ENCODE measurements at places on chromosomes 16 and 17.
A peak's percentile ranks its signal among the peaks of the same experiment; 100 is the strongest.

- no peak for DNase-seq
Measured at GRCh38 chr17:33015716-33016346, 24.2 kb downstream of the SPACA3 start.

DNA sequence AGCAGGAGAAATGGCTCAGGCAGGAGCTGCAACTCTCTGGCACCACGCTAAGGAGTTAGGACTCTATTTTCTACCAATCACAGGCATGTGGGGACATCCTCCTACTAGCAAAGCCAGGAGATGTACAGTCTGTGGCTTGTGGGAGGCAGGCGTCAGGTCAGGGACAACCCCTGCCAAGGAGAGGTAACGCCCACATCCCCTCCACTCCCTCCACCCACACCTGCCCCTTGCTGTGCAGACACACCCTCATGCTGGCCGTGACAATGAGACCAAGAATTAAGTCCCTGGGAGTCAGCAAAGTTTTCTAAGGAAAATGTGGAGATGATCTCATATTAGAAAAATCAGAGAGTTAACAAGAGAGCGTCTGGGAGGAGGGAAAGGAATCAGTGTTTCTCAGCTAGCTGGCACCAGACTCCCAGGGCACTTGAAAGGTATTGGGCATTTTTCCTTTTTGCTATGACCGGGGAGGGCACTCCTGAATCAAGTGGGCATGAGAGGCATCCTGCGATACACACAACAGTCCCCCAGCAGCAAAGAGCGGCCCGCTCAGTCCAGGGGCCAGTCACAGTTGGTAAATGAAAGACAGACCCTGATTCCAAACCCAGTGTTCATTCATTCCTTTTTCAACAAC lies 87.3 kb upstream of the RPL38 start:
- no peak for DNase-seq

- no peak for DNase-seq
Measured at GRCh38 chr17:60388742-60389141, 3.2 kb downstream of the USP32 start.

DNA sequence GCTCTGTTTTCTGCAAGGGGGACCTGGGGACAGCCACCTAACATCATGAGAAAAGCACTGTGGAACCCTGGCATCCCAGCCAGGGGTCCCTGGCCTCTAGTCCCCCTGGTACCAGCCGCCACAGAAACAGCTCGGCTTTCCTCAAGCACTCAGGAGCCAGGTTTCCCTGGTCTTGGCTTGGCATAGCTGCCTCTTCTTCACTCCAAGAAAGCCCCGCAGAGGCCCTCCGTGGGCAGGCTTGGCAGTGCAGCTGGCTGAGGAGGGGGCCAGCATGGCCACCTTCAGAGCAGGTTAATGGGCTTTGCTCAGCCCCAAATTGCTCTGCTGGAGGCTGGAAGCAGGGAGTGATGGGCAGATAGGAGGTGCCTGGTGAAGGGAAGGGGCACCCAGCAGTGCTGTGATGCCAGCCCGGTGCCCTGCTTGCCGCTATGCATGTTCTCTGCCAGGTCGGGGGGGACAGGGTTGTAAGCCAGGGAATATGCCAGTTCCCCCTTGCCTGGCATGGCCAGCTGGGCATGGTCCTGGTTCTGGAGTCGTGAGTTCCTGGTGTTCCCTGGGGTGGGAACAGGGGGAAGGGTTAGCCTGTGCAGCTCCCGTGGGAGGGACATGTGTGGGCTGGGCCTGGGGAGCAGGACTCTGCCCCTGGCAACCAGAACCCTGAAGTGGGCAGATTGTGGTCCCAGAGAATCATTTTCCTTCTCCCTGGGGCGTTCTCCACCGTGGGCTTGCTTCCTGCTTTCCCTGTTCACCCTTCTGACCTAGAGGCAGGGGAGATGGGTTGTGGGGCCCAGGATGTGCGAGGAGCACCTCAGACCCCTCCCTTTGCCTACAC lies 3.2 kb downstream of the ANKRD13B start:
- peak; percentile 15 for DNase-seq

GRCh38 chr16:55915096-55915827 lies 40.1 kb upstream of the CES5A start:
- no peak for DNase-seq

- no peak for DNase-seq
Measured at GRCh38 chr16:8867932-8868415, 832 bp downstream of the CARHSP1 start.

GRCh38 chr17:44219616-44220212 lies at the start of gene UBTF:
Gene UBTF (minus strand): TSS chr17:44219675. CDS start chr17:44218229, 1,446 bp downstream.
- peak; percentile 73 for DNase-seq

GRCh38 chr16:19203374-19203966 lies 35.4 kb downstream of the SYT17 start:
- DNase-seq: no peak

DNA sequence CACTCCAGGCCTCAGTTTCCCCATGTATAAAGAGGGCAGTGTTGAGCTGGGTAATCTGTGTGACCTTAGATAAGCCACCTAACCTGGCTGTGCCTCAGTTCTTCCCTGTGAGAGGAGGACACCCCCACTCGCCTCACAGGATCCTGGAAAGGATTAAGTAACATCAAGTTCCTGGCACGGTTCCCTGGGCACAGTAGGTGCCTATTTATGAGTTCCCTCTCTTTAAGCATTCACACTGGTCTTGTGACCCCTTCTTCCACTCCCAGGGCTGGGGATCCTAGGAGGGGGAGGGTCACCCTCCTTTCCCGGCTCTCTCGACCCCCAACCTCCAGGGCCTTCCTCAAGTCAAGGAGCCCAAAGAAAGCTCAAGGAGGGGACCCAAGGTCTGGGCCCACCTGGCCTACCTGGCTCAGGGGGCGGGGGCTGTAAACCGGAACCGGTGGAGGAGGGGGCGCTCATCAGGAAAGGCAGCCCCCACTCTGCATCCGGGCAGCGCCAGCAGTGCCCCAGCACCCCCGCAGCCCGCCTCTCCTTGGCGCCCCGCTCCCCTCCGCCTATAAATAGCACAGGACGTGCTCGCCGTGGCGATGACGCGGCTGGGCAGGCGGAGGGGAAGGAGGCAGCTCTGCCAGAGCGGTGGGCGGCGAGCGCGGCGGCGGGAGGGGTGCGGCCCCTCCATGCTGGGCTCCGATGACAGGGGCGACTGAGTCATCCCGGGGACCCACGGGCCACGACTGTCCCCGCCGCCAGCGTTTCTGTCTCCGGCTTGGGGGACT lies 9.4 kb downstream of the RPL19 start:
- peak; percentile 79 for DNase-seq

- peak; percentile 39 for DNase-seq
Measured at GRCh38 chr16:78796221-78796866, 696.9 kb downstream of the WWOX start.

DNA sequence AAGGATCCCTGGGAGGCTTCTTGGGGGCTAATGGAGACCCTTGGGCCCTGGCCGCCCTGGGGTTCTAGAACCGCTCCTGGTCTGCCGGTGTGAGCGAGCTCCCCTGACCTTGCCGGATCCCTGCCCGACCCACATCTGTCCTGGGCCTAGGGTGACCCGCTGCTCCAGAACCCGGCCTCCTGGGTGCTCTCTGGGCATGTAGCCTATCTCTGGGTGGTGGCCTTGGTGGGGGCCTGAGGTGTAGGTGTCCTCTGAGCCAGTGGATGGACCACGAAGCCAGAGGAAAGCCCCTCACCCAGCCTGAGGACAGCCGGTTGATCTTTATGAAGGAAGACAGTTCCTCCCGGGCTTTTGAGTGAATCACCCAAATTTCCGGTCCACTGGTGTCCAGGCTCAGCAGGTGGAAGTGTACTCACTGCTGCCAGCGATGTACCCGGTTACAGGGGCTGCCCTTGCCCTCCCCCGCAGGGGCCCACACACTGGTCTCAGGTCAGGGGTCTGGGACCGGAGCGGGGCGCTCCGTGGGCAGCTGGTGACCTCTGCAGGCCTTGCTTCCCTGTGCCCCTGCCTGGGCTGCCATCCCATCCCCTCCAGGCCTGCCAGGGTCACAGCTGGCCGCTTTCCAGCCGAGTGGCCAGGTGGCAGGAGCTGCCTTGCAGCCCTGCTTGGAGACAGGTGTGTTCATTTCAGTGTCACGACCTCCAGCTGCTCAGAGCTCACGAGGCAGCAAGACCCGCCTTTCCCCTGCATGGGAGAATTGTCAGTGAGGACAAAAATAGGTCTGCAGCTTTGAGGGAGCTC lies 10.5 kb upstream of the GSE1 start:
- DNase-seq: no peak

- no peak for DNase-seq
Measured at GRCh38 chr16:46756772-46757171, 8.6 kb upstream of the MYLK3 start.

DNA sequence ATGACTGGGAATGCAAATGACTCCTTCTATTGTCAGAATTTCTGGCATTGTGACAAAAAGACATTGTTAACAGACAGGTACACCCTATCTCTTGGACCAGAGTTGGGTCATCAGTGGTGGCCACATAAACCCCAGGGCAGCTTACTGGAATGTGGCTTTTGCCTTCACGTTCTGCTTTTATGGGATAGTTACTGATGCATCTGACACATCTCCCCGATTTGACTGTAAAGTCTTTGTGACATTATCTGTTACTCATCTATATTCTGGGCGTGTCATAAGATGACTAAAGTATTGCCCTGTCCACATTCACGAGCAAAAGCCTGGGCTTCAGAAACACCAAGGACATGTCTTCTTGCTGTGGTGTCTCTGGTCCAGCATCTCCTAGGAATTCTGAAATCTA lies 18.7 kb upstream of the AQP8 start:
- DNase-seq: no peak

- DNase-seq: no peak
Measured at GRCh38 chr17:75891022-75891604, 5.6 kb downstream of the TRIM65 start.

- DNase-seq: no peak
Measured at GRCh38 chr17:45768000-45768399, 16.1 kb upstream of the CRHR1 start.

- DNase-seq: no peak
Measured at GRCh38 chr16:2056681-2057407, 9.1 kb downstream of the TSC2 start.

- DNase-seq: no peak
Measured at GRCh38 chr17:32755045-32755805, 121.7 kb downstream of the MYO1D start.

- no peak for DNase-seq
Measured at GRCh38 chr17:16371742-16372141, 9.1 kb upstream of the UBB start.

DNA sequence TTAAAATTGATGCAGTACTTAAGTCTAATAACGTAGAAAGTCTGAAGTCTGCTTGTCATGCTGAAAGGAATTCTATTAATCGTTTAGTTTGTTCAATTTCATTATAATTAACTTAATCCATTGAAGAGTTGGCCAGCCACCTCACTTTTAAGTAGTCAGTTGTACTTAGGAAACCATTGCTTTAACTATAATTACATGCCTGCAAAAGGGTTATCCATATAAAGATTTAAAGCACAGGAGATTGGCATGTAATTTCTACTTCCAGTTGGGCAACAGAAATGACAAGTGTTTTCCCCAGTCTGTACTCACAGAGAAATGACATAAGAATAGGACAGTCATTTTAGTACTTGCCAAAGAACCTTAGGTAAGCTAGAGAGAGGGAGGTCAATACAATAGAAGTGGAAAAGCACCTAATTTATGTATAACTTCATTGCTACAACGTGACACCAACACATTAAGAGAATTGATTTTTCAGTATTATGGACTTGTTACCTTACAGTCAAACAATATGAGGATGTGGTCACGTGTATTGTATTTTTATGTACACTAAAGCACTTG lies 3.7 kb upstream of the USP32 start:
- DNase-seq: no peak

GRCh38 chr17:80761110-80761871 lies 216.7 kb downstream of the RPTOR start:
- DNase-seq: no peak

GRCh38 chr16:89723279-89724250 lies 2.2 kb downstream of the ZNF276 start:
- DNase-seq: no peak

DNA sequence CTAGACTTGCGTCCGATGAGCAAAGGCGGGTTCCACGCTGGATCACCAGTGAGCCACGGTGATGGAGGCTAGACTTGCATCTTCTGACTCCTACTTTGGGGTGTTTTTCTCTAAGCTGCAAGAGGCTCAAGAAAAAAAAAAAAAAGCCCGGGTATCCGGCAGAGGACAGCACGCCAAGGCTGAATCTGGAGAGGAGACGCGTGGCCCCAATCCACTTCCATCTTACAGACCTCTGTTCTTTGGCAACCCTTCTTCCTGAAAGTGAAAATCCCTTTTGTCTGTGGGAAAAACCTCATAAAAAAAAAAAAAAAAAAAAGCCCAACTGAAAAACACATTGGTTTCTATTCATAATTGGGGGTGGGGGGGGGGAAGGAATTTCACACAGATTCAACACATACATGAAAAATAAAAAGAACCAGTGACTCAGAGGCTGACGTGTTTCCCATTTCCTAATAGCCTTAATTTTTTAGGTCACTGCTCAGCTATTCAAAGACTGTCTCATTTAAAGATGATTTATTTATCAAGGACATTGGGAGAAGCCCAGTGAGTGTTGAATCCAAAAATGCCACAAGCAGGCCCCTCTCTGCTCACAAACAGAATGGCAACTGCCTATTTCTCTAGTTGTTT lies 258.3 kb downstream of the FOXL1 start:
- DNase-seq: no peak

DNA sequence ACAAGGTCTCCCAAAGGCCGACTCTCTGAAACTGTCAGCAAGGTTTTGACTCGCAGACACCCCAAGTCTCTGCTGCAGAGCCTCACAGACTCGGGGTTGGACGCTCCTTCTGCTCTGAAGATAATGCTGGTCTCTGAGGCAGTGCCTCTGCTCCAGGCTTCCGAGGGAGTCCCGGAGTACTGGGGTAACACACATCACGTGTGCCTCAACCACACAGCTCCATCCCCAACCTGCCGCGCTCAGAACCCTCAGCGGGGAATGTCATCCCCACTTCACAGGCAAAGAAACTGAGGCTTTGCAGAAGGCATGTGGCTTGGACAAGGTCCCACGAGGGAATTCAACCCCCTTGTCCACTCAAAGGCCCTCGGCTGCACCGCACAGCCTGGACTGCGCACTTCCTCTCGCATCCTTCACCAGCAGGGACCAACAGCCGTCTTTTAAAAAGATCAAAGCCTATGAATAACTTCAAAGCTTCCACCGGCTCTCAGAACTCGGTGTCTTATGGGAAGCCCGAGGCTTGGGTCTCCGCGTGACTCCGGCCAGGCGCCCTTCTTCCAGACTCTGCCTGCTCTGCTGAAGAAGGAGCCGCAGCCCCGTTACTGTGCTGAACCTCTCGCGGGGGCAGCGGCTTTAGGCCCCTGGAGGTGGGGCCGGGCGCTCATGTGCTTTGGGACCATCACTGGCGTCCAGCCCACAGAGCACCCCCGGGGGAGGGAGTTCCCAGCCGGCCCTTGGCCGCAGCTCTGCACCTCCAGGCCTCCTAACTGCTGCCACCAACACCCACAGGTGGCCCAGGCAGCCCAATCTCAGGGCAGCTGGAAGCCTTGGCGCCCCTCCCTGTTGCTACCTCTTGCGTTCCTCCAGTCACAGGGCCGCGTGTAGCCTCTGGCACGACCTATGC lies 2.2 kb downstream of the TMEM204 start:
- DNase-seq: no peak
